ENCODE measurements at places on chromosomes 2 and 18.

DNA sequence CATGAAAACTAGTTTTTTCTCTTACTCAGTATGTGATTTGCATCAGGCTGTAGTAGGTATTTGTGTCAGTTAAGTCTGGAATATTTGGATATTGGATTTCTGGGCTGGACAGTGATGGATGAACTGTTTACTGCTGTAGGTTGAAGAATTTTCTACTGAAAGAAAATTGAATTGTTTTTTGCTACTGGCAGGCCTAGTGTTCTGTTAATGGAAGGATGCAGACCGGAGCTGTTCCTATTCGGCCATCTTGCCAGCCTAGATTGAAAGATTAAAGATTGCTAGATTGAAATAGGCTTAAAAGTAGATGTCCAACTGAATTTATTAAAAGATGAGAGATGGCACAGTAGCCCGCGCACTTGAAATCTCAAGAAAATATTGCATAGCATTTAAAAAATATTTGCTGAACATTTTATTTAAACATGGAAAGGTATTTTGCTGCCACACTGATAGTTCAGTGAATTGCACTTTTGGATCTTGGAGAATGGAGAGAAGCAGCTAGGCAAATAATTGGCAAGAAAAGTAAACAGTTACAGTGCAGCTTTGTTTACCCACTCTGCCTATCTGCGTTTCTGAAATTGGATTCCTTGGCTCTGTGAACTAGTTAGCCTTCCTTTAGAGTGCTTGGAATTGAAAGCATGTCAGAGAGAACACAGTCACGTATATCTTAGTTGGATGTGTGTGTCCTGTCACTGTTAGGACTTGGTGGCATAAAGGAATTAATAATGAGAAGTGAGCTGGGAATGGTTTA is 54.1 kb downstream of the EPB41L5 start:
- no peak for DNase-seq

GRCh38 chr2:44668336-44668735 is 273.2 kb upstream of the SIX3 start:
- DNase-seq, result no peak

- no peak for DNase-seq
Measured at GRCh38 chr18:8970843-8971242, 131.7 kb upstream of the NDUFV2 start.

GRCh38 chr2:3533836-3534235 is 14.5 kb upstream of the ADI1 start:
- no peak for DNase-seq

- DNase-seq, result no peak
Measured at GRCh38 chr2:232609607-232610006, 23.8 kb upstream of the EFHD1 start.

DNA sequence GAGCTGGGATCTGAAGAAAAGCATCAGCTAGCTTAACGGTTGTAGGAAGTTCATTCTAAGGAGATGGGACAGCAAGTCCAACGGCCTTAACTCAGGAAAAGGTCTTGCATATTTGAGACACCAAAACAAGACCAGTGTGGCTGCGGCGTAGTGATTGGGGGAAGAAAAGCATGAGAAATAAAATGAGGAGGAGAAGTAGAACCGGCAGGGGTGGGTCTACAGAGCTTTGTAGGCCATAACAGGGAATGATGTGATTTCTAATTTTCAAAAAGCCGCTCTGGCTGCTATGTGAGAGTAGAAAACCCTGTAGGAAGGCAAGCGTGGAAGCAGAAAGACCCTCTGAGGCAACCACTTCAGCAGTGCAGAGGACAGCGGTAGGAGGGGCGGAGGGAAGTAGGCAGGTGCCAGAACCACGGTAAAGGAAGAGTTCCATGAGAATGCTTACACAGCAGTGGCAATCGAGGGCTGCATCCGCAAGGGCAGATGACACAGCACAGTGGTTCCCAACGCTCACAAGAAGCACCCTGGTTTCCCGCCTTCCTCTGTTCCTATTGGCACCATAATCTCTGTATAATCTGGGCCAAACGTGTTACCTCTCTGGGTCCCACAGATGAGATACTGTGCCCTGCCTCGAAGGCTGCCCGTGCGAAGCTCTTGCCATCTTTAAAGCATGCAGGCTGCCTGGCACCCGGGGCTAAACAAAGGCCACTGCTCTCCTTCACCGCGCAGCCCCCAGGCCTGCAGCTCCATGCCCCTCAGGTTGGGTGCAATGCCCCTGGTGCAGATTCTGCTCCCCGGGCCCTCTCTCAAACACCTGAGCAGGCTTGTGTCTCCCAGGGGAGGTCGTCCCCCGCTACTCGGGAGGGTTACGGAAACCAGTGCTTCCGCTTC is 795 bp downstream of the ANKRD39 start:
- no peak for DNase-seq

DNA sequence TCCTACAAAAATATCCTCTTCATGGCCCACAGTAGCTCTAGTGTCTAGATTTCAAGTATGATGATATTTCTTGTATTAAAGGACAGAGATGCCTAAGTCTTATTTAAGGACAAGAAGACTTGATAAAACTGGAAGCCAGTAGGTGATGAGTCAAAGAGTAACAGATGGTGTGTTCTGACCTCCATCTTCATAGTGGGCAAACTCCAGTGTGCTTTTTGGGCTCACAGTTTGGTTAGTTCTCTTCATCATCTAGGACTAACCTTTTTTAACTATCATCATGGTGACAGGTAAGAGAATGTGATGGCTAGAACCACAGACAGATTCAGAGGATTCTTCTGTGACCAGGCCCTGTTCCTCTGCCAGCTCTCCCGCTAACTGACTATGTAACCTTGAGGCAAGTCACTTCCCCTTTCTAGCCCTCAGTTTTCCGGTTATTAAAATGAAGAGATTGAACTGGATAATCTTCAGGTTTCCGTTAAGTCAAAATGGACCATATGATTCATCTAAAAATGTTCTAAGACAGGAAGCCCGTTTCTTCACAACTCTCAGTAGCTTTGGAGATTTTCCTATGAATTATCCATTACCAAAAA is 140.3 kb upstream of the RASGRP3 start:
- DNase-seq, result no peak

DNA sequence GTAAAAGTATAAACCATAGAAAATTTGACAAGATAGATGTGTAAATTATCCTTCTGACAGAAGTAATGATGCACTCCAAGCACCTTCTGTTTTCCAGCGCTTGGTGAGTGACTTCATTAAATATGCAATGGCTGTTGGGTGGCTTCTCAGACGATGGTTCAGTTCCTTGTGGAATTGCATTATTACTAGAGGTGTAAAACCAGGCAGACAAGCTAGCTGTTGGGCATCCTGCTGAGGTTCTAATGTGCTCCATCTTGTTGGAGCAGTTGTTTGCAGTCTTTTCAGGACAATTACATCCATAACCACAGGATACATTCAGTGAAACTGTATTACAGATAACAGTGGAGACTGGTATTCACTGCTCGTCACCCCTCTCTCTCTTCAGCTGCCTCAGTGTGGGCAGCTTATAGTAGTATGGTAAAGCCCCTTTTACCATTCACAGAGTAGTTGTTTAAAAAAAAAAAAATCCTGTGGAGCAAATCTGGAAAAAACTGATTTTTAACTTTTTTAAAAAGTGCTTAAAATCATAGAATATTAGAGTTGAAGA is 143.5 kb downstream of the AGPS start:
- DNase-seq, result no peak

Measured in AG04450 (cell line).